Activated CD4-positive, alpha-beta T cell treated with anti-CD3 and anti-CD28 coated beads, Interleukin-10, Interleukin-2, amounts not matched to agents 100 ng/mL and 50 ng/mL, durations not matched to agents 16 hours and 8 hours (primary cell): ENCODE measurements at places on chromosomes 5 and 9.

DNA sequence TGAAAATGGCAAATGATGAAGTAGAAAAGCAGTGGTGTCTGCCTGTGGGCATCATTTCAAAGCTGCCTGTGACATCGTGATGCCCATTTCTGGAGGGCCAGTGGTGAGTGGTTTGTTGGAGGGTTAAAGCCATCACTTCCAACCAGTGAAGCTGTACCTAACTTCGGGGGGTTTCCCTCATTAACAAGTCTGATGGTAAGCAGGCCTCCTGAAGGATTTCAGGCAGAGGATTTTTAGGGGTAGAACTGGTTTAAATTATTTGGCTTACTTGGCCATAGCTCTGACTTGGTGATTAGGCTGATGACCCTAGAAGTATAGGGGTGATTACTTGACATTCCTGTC lies 10.7 kb downstream of the TNFAIP8 start:
- peak; percentile 55 for DNase-seq

GRCh38 chr5:77832938-77833337 lies 56.8 kb upstream of the TBCA start:
- DNase-seq: no peak

DNA sequence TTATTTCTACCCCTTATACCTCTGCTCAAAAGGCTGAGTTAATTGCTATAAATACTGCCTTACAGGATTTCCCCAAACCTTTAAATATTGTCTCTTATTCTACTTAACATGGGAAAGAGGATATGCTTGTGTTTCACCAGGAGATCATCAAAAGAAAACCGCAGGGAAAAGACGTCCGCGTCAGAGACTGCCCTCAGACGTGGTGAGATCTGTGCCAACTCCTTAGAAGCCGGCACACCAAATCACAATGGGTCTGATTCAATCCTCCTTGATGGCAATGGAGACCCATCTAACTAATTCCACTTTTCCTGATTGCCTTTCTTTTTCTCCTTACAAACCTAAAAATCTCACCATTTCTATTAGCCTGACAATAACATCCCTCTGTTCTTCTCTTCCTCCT lies 55.0 kb downstream of the SH3PXD2B start:
- no peak for DNase-seq

DNA sequence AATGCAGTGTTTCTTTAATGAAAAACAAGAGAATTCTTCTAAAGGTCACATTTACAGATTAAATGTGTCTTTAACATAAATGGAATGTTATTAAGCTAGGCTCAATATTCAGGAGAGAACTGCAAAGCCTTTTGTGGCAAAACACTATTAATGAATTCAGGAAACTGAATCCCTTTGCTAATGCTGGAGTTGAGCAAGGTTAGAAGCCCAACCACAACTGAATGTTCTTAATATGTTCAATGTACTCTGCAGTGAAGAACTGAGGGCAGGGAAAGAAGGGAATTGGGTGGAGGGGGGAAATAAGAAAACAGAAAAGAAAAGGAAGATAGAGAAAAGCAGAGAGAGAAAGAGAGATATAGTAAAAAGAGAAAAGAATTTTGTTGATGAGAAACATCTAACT lies 276.7 kb upstream of the TMEM161B start:
- no peak for DNase-seq

GRCh38 chr5:139593716-139594319 lies 32.7 kb downstream of the UBE2D2 start:
- no peak for DNase-seq

DNA sequence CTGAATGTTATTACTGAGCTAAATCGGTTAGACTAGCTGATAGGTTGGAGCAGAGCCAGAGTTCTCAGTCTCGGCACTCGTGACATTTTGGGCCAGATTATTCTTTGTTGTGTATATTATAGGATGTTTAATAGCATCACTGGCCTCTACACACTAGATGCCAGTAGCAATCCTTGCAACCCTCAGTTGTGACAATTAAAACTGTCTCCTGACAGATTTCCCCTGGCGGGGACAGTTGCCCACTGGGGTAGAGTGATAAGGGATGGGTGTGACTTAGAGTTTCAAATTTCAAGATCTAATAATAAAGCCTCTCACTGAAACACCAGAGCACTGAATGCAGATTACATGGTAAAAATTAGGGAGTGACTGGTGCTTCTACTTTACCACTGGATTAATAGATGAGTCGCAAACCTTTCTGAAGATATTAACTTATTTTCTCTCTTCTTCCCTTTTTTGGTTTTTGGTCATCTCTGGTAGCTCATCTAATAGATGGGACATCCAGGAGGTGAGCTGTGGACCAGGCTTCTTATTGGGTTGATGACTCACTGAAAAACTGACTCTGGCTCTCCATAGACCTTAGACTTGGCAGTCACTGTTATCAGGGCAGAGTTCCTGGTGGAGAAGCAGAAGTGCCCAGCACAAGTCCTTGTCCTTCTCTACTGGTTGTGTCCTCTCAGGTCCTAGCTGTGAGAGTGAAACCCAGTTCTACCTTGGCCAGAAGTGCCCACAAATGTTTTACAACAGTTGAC lies 150.3 kb downstream of the UNC13B start:
- DNase-seq: no peak

- DNase-seq: no peak
Measured at GRCh38 chr5:103336941-103337340, 78.4 kb downstream of the MACIR start.

DNA sequence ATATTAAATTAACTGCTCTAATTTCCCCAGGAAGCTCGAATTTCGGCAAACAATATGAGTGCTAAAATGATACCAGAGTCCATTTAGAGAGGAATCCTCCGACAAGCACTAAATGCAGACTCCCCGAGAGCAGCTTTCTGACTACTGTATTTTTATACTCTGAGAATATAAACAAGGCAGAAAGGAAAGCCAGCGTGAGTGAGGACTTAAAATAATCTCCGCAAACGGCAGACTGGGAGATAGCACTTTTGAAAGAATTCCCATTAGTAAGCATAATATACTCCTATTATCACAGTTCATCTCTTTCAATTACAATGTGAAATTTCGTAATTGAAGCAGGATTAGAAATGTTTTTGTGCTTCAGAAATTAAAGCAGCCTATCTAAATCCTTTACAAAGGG lies 269.4 kb upstream of the PANK3 start:
- DNase-seq: no peak

- DNase-seq: no peak
Measured at GRCh38 chr5:44914221-44914620, 105.5 kb downstream of the MRPS30 start.

GRCh38 chr9:87381050-87381711 lies 116.5 kb upstream of the DAPK1 start:
- DNase-seq: no peak

DNA sequence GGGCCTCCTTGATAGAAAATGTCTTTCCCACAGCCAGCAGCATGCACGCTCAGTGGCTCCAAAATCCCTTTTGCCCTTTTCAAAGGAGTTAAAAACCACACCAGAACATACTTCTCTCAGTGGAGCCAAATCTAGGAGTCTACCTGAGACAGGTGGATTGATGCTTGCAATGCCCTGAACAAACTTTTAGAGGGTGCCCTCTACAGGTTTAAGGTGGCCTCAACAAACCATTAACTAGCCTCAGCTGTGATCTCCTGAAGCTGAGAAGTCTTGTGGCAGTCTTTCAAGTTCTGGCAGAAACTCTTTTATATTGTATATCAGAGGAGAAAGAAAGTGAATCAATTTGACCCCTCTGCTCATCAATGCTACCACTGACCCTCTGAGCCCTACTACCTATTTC lies 125.4 kb downstream of the MED27 start:
- DNase-seq: no peak

DNA sequence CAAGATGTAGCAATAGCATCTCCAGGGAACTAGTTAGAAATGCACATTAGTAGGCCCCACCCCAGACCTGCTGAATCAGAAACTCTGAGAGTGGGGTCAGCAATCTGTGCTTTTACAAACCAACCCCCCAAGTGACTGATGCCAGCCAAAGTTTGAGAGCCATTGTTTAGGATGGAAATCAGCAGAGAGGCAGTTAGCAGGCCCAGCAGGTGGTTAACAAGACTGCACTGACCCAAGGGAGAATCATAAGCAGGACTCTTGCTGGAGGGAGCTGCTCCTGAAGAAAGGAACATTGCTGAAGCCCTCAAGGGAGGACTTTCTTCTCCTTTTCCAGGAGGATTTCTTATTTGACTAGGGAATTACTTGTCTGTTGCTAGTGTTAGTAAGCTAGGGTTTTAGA lies 74.2 kb upstream of the SLC12A2 start:
- DNase-seq: no peak

DNA sequence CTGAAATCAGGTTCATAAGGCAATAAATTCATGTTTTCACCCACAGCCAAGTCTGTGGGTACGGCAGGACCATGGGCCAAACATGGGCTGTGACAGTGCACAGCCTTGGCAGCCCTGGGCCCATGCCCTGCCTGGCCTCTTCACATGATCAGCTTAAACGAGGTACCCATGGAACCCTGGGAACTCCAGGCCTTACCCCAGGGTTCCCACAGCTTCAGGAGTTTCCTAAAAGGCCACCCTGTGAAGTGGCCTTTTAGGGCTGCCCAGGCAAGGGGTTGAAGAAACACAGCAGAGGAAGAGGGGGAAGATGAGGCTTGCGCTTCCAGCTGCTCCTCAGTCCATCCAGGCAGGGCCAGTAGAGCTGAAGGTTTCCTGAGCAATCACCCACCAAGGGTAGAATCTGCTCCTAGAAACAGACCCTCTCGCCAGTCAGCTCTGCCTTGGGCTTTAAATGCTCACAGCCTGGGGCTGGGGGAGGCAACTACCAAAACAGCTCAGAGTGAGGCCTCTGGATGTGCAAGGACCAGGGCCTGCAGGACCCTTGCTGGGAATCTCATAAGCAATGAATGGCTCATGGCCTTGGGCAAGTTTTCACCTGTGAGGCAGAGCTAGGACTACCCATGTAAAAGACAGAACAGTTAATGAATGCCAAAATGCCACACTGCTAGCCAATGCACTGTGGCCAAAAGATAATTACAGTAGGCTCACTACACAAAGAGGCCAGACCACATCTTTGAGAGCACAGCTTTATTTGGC lies 79.3 kb upstream of the LRRTM2 start:
- DNase-seq: no peak

DNA sequence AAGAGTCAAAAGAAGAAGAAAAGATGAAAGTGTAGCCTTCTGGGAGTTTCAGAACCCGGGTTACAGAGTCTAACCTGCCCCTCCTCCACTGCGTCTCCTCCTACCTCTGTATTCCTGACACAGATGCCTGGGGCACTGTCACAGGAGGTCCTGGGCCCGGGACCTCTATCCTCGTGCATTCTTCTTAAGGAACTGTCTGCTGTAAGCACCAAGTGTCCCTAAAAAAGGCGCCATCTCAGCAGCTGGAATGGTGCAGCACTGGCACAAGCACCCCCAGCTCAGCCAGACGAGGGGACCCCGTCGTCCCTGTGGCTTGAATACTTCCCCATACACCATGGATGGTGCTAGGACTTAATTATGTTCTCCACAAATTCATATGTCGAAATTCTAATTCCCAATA lies 35.8 kb upstream of the MVB12B start:
- no peak for DNase-seq

DNA sequence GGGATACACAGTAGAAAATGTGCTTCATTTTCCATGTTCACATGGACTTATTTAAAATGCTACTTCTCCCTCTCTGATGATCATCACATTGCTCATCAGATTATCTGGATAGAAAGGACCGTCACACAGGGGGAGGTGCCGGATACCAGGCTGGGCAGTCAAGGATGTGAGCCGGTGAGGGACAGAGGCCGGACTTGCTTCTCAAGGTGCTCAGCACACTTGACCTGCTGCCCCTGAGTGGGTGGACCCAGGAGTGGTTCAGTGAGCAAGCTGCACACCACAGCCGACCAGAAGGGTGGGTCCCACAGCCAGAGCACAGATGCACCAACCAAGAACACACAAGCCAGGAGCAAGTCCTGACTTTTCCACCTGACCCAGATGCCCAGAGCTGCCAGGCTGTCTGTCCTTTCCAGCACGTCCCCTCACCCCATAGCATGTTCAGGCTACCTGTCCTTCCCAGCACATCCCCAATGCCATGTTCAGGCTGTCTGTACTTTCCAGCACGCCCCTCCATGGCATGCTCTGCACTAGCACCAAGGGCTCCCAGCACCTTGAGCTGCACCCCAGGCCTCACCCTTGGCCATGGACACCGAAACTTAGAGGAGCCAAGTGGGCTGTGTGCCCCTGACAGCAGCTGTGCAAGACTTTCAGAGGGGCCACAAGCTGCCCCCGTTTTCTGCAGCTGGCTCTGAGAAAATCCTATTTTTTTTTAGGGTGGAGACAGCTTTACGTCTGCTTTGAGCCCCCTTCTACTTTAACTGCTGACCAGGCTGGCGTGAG lies 77.8 kb downstream of the SECISBP2 start:
- no peak for DNase-seq

DNA sequence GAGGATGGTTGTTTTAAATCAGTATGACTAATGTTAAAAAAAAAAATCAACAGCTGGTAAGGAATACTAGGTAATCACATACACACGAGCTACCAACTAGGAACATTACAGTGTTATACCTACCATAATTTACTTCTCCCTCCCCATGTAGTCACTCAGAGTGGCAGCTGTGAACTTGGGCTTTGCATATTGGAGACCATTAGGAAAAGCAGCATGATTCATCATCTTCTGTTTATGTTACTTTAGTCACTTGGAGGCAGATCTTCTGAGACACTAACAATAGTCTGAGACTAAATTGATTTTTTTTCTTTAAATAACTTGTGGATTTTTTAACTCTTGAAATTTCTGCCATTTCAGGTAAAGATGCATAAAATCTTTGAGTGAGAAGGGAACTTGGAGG lies 141.5 kb upstream of the NR4A3 start:
- no peak for DNase-seq

DNA sequence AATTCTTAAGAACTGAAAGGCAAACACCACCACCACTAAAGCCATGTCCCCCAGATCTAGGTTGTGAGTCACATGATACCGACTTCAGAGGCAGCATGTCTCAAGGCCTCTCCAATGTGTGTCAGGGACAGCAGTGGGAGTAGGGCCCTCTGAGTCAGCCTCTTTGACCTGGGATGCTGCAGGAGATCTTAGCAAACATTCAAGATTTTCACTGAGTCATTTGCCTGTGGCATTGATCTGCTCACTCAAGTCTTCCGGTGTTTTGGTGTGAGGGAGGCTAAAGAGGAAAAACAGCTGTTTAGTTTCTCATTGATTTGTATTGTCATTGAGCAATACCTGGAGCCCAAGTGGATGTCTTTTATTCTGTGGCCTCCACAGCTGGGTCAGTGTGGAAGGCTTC lies 36.1 kb downstream of the TMC1 start:
- peak; percentile 82 for DNase-seq

- no peak for DNase-seq
Measured at GRCh38 chr5:94545870-94546625, 72.4 kb downstream of the KIAA0825 start.
